ENCODE measurements at places on chromosomes 6 and 20.

- DNase-seq: no peak
Observed at GRCh38 chr6:37507690-37508421, 8.2 kb upstream of the CCDC167 start.

GRCh38 chr6:4282926-4283325 is 147.6 kb upstream of the ECI2 start:
- no peak for DNase-seq

GRCh38 chr6:47044397-47044796 is 2.3 kb upstream of the ADGRF1 start:
- DNase-seq: no peak

DNA sequence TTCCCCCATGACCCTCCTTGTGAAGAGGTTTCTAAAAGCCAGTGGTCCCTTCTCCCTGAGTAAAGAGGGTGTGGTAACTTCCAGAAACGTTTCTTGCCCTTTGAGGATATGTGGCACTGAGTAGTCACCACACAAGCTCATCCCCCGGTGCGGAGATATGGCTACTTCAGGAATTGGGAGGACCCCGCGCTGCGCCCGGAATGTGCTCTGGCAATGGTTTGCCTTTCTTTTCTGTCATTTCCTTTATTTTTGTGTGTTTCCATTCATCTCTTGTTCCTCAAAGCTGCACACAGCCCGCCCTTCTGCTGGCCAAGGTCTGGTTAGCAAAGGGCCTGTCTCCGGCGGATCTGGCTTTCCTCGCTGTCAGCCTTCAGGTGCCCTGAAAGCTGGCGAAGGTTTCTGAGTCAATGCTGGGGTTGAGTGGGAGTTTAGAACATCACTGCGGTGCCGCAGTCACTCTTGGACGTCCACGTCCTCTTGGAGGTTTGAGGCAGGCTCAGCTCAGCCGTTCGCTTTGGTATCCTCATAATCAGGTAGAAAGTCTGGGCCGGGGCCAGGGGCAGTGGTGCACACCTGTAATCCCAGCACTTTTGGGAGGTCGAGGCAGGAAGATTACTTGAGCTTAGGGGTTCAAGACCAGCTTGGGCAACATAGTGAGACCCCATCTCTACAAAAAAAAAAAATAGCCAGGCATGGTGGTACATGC is 67.2 kb downstream of the TCP11 start:
- DNase-seq: no peak

DNA sequence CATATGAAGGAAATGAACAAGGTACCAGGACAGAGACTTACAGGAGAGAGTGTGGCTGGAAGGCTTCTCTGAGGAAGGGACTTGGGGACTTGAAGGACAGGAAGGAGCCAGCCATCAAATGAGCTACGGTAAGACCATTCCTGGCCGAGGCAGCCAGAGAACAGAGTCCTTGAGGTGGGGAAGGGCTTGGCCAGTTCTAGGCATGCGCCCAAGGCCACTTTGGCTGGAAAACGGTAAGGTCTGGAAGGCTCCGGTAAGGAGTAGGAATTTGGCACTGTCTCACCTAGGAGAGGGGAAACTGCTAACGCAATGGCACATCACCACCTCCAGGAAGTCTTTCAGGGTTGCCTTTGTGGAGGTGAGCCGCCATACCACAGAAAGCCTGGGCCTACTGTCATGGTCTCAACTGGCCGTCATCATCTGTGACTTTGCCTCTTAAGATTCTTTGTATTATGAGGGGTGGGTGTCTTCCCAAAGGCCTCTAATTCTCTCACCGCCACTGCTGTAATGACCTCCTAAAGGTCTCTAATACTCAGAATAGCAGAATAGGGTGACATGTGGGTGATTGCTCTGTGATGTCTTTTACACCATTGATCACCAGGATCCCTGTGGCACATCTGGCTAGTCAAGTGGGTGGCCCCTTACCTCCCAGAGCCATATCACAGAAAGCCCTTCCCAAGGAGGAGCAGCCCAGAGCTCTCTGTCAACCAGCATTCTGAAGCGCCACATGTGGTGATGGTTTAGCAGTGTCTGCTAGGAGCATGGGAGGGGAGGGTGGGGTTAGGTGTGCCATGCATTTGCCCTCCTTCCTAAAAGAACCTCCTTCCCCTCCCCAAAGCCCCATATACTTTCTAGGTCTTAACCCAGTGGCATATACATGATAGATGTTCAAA is 17.7 kb upstream of the STX16 start:
- DNase-seq: no peak

DNA sequence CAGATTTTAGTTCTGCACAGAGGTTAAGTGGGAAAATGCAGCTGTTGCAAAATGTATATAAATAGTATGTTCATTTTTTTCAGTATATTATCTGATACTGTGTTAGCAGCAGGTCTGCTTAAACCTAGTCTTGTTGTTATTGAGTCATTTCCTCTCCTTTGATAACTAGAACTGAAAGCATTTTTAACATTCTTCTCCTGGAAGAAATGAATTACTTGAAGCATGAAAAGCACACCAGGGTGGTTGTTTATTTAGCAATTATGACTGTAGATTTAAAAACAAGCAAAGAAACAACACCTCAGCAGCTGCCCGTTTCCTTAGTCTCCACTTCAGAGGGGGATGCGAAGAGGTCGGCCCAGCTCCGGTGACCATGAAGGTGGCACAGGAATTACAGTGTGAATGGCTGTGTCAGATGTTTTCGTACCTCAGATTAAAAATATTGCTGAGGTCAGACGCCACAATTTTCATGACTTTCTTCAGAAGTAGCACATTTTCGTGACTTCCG is 53.5 kb downstream of the GOPC start:
- peak; percentile 1 for DNase-seq

GRCh38 chr20:53491462-53491861 is 102.2 kb downstream of the ZNF217 start:
- no peak for DNase-seq

DNA sequence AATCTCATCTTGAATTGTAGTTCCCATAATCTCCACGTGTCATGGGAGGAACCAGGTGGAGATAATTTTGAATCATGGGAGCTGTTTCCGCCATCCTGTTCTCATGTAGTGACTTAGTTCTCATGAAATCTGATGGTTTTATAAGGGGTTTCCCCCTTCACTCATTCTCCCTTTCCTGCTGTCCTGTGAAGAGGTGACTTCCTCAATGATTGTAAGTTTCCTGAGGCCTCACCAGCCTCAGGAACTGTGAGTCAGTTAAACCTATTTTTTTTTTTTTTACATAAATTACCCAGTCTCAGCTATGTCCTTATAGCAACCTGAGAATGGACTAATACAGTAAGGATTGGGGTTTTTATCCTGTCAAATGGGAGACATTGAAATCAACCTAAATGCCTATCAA is 328.3 kb downstream of the TBC1D32 start:
- DNase-seq: no peak

DNA sequence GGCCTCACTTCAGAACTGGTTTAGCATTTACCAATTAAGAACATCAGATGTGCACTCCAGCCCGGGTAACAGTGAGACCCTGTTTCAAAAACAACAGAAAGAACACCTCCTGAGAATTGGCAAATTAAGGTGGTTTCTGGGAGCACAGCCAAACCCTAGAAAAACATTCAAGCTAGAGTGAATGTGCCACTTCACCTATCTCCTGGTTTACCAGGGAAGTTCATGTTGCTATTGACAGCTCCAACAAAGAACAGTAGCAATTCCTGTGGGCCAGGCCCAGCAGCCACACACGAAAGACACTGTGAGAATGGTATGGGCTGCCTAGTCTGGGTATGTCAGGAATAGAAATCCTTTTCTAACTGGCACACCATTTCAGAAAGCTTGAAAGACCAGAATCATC is 4.9 kb downstream of the POLR1C start:
- no peak for DNase-seq

DNA sequence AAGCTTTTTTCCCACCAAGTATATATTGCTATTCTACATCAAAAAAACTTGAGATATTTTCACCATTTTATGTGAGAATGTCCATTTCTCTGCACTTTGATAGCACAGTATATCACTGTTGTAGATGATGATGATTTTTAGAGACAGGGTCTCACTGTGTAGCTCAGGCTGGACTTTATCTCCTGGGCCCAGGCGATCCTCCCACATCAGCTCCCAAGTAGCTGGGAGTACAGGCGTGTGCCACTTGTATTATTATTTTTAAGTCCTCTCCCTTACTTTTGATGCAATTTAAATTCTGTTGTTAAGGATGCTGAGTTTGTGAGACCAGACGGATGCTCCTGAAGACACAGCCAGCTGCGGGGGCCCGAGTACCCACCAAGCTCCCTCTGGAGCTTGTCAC is 326.8 kb downstream of the QKI start:
- DNase-seq: no peak

GRCh38 chr6:144581812-144582537 is 296.8 kb downstream of the UTRN start:
- DNase-seq: no peak

- DNase-seq: no peak
Observed at GRCh38 chr6:99412065-99412464, 13.0 kb downstream of the PNISR start.

- no peak for DNase-seq
Observed at GRCh38 chr6:38579010-38579628, 60.6 kb downstream of the BTBD9 start.

GRCh38 chr20:50034567-50035180 is 51.9 kb downstream of the SNAI1 start:
- no peak for DNase-seq
